Anterior cingulate cortex (tissue), 58 donors: ENCODE measurements at places on chromosomes 4 and X.

- DNase-seq: no peak
Observed at GRCh38 chrX:49892542-49892941, 13.3 kb downstream of the USP27X start.

DNA sequence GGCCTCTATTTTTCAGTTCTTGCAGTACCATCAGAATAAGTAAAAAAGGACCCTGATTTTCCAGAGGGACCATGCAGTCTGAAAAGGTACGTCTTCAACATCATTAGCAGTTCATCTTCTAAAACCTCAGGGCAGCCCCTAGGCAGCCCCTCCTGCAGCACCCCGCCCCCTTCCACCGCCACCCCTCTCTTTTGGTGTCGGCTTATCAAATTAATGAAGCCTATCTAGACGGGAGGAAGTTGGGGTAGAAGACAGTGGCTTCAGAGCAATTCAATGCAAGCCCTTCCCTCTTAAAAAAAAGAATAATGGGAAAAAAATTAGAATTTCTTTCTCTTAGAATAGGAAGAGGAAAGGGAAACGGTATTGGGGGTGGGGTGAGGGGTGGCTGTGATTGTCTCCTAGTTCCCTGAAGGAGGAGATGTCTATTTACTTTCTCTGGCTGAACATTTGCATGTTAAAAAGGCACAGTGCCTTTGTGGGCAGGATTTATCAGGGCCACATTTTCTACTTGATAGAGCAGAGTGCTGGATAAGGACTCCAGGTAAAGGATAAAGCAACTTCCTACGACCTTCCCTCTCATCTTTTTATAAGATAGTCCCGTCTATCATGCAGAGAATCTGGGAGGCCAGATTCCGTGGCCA, 159.4 kb downstream of the MGST2 start:
- no peak for DNase-seq

DNA sequence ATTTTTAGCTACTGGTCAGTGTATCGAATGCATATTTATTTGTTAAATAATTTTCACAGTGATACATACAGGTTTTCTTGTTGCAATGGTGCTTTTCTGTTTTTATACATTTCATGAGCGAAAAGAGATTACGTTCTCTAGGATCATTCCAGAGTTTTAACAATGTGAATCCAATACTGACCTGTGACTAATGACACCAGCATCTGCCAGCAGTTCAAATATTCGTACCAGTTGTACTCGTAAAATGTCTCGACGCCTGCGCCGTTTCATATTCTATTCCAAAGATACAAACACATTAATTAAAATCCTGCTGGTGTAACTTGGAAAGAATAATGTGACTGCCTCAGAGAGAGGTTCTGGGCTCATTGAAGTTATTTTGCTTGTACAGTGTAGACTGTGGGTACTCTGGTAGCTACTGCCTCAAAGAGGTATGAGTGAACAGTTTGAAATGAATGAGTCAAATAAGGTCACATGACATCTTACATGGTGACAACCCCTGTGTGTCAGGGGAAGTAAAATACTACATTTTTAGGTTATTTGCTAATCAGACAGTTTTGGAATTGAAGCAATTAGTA, 80.7 kb downstream of the ZAR1 start:
- no peak for DNase-seq

DNA sequence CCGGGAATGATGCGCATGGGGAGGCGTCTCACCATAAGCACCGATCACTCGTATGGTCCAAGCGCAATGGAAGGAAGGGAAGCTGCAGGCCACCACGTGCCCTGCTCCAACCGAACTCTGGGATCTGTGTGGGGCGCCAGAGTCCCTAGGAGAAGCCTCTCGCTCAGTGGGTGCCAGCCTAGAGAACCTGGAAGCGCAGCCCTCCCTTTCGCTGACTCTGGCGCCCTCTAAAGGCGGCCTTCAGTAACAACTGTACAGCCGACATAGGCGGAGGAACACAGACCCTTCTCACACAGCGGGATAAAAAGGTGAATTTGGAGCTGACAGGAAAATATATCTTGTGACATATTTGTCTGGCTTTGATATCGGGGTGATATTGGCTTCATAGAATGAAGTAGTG, 76.0 kb downstream of the INTS6L start:
- peak; percentile 2 for DNase-seq

GRCh38 chr4:124276461-124276860, 436.1 kb downstream of the ANKRD50 start:
- DNase-seq: no peak

DNA sequence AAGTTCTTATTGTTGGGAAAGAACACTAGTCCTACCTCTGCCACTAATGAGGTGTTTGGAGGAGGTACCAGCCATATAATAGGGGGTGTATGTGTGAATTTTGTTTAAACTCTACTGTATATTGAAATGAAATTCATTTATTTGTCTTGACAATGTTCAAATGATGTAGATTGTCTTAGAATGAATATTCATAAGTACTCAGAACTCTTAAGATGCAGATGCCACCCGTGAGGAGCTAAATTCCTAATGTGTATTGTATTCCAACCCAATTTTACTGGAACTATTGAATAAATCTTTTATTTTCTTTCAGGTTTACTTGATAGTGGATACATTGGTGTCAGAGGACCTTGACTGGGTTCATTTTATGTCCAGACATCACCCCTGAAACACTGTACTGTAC, 63.9 kb upstream of the RAB33B start:
- no peak for DNase-seq

GRCh38 chr4:107046261-107046660, 10.1 kb upstream of the DKK2 start:
- DNase-seq: no peak

- DNase-seq: no peak
Observed at GRCh38 chrX:140821280-140821679, 111.7 kb downstream of the LINC00632 start.

DNA sequence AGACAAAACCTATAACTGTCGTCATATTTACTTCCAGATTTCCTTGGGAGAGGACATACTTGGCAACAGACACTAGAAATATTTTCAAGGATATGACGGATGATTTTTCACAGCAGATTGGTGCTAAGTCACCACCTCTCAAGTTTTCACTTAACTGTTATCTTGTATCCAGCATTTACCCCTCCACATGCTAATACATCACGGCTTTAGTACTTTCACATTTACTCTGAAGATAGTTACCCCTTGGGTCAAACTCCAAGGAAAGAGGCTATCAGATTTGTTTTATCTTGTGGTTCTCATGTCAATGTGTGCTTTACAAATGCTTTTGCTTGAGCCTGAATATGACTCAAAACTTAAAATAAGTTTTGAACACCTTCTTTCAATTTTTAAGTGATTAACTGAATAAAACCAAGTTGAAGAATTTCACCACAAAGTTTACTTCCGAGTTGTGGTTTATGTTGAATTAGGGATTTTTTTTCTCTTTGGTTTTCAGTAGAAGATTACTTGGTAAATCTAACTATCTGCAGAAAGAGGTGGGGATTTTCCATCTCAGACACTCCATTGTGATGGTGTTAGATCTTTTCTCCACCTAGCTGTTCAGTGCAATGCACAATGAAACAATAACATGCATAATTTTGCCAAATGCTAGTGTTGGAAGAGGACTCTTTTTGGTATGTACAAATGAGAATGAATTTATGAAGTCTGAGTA, 75.4 kb upstream of the FAT1 start:
- no peak for DNase-seq

- DNase-seq: no peak
Observed at GRCh38 chr4:56185901-56186300, 201.4 kb downstream of the AASDH start.

- DNase-seq: no peak
Observed at GRCh38 chr4:7871356-7871755, 68.3 kb downstream of the AFAP1 start.

DNA sequence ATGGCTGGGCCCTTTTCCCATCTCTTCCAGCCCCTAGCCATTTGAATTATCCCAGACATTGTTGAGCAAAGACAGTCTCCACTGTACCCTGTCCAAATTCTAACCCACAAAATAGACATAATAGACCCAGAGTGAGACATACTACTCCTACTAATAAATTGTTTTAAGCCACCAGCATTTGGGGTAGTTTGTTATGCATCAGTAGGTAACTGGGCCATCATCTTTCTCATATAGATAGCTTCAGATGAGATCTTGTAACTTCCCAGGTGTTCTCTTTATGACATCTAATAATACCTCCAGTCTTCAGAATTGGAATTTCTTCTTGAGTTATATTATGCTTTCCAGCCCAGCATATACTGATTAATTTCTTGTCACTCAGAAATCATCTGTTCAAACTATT, 117.2 kb upstream of the OTUD4 start:
- no peak for DNase-seq

- no peak for DNase-seq
Observed at GRCh38 chr4:8438743-8439142, 1.8 kb downstream of the ACOX3 start.

GRCh38 chr4:85784947-85785346, 310.0 kb downstream of the ARHGAP24 start:
- no peak for DNase-seq

GRCh38 chr4:2395584-2395983, 22.9 kb downstream of the ZFYVE28 start:
- DNase-seq: no peak

- DNase-seq: no peak
Observed at GRCh38 chr4:107072836-107073736, 37.0 kb upstream of the DKK2 start.

DNA sequence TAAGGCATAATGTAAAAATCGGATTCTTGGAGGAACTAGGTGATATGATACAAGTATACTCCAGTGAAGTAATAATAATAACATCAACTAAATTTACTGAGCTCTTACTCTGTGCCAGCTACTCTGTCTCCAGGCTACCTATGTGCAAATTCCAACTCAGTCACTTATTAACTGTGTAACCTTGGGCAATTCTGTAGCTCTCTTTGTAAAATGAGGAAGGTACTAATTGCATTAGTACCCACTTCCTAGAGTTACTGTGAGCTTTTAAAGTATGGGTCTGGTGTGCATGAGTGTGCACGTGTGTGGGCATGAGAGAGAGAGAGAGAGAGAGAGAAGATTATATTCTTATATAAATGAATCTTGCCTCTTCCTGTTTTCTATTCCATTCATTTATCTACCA, 169.9 kb downstream of the KCNIP4 start:
- no peak for DNase-seq

GRCh38 chr4:108466936-108467902, 153.2 kb upstream of the RPL34 start:
- DNase-seq: no peak

DNA sequence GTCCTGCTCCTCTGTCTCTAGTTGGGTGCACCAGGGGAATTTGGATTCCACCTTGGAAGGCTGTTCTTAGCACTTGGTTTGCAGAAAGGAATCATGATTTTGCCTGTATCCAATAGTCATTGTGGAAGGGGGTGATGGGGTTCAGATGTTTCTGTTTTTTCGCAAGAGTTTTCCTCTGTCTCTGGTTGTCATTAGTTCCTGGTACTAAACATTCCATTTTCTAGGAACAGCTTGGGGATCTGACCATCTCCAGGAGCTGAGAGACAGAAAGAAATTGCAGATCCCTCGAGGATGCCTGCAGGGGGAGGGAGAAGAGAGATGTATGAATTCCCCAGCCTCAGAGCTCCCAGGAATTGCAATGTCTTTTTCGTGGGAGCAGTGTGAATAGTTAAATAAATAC, 70.9 kb downstream of the CYTL1 start:
- DNase-seq: no peak

DNA sequence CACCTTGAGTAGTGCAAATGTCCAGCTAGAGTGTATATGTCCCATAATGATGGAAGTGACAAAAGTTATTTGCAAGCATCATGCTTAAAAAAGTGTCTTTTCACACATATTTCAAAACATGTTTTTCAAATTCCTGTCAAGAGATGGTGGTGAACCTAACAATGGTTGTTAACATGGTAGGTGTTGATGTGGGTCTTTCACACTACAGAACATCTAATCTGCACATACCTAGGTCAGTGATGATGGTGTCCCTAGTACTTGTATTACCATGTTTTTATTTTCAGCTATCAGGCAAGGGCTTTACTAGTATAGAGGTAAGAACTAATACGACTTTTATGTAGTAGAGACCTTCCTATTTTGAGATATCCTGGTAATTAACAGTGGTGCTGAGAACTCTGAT, 3.4 kb upstream of the ATXN3L start:
- no peak for DNase-seq

GRCh38 chr4:680928-681645, 6.7 kb downstream of the MYL5 start:
- peak; percentile 25 for DNase-seq

DNA sequence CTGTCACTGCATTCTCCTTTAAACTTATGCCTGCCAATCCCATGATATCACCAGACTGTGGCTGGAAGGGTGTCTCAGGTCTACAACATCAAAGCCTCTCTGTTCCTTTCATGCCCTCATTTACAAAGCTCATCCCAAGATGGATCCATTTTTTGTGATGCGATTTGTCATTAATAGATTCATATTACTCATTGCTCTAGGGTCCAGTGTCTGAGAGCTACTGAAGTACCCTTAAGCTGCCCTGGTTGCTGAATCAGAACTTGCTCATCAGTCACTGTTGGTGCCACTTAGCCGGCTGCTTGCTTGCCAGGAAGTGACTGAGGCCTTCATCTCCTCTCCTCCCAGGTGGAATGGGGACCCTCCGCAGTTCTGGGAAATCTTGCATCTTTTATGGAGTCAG, 395.5 kb upstream of the BOD1L1 start:
- DNase-seq: no peak

- DNase-seq: no peak
Observed at GRCh38 chrX:123181233-123181914, 2.7 kb upstream of the GRIA3 start.

DNA sequence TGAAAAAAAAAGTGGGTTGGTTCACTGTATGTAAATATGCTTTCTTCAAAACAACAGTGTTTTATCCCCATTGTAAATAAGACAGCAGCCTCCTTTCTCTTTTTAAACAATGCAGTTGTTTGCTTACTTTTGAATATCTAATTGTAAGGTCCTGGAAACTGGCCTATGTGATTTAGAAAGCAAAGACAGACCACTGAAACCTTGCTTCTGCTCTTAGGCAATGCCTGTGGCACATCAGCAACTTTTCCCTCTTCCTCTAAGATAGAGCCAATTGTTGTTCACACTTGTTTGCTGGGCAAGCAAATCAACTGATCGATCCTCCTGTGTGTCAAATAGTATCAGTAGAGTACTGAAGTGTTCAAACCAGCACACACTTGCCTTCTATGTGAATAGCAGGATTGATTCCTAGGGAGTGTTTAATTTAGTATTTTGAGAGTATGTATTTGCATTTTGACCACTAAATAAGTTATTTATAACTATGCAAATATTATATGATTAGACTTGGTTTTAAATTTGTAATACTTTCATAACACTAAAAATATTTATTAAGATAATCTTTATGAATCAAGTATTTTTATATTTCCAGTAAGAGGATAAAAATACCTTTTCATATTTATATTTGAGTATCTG, 55.4 kb upstream of the GRPR start:
- no peak for DNase-seq

DNA sequence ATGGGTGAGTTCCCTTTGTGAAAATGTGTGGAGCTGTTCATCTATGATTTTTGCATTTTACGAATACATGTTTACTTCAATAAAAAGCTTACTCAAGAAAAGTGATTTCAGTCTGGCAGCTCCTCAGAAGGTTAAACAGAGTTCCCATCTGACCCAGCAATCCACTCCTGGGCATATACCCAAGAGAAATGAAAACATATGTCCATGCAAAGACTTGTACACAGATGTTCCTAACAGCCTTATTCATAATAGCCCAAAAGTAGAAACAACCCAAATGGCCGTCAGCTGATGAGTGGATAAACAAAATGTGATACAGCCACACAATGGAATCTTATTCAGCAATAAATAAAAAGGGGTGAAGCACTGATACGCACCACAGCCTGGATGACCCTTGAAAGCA, 20.8 kb downstream of the CLCN4 start:
- DNase-seq: no peak
